RPMI7951 (cell line): ENCODE measurements at places on chromosomes 11 and 22.

DNA sequence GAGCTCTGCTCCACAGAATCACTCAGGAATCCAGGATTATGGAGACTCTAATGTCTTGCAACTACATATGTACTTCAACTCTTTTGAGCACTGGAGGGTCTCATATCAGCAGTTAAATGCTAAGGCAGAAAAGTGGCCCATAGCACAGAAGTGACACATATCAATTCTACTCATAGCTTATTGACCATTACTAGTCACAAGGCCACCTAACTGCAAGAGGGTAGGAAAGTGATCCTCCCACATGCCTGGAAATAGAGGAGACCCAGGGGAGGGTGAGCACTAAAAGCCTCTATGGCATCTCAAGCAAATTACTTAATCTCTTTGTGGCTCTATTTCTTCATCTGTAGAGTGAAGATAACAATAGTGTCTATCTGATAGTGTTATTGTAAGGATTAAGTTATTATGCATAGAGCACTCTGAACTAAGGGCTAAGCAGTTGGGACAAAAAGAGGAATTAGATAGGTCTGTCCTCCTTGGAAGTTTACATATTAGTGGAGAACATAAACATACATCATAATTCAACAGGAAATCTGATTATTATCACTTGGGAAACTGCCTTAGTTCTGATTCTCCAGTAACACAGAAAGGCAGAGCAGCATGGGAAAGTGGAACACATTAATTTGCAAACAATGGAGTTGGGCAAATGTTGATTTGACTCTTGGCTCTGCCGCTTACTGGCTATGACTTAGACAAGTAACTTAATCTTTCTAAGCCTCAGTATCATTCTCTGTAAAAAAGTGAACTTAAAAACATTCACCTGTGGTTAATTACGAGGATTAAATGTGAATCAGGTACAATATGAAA, 25.1 kb upstream of the USP47 start:
- DNase-seq, result no peak

DNA sequence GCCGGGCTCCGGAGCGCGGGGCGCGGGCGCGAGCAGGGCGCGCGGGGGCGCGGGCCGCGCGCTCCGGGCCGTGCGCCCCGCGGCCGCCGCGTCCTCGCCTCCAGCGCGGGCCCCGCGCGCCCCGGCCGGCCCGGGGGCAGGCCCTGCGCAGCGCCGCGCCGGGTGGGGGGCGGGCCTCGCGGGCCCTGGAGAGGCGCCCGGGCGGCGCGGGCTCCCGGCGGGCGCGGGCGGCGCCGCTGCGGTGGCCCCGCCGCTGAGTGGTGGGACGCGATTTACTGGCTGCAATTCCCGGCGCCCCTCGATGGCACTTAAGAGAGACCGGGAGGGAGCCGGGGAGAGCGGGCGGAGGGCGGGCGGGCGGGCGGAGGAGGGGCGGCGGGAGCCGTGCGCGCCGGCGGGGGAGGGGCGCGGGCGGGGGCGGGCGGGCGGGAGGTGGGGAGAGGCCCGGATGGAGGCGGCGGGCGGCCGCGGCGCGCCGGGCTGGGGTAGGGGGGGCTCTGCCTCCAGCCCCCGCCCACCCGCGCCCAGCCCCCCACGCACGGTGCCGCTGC, 73.2 kb upstream of the TCF20 start:
- no peak for DNase-seq

- DNase-seq, result no peak
These were observed 4.6 kb upstream of the MICAL3 start for GRCh38 chr22:18028817-18029527.

DNA sequence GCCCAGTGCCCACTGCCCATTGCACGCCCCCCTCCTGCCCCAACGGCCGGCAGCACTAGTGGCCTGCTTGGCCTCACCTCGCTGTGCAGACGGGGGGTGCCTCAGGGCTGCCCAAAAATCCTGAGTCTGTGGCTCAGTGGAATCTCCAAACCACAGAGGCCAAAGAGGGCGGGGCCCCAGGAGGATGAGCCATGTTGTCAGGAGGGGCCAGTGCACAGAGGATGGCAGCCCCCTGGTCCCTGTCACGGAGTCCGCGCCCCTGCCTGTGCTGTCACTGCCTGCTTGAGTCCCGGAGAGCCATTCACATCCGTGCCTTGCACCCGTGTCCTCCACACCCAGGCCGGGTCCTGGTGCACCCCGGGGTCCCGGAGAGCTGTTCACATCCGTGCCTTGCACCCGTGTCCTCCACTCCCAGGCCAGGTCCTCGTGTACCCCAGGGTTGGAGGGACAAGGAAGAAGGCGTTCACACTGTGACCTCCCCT, 36.4 kb upstream of the MUC5AC start:
- DNase-seq, result peak; percentile 67

DNA sequence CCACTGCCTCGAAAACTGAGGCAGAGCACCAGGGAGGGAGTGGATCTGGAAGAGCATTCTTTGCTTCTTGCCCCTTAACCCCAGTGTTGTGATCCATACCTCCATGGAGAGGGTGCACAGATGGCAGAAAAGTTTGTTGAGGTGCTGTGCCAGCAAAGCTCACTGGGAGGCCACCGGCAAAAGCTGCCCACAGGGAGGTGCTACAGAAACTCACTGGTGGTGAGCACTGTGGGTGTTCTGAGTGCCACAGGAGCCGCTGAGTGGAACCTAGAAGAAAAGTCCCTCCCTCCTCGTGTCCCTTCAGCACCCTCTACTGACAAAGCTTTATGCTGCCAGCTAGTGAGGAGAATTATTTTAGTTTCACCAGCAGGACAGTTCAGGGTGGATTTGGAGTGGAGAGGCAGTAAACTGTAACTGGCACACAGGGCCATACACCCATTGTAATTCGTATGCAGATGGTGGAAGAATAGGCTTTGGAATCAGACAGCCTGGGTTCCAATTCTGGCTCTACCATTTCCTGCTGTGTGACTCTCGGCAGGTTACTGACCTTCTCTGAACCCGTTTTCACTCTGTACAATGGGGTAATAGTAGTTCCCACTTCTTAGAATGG, 84.6 kb downstream of the SWAP70 start:
- DNase-seq, result peak; percentile 80

- no peak for DNase-seq
These were observed 35.6 kb downstream of the ARL14EP start for GRCh38 chr11:30358536-30358935.

- DNase-seq, result no peak
These were observed 27.9 kb downstream of the RNF169 start for GRCh38 chr11:74776546-74776945.

DNA sequence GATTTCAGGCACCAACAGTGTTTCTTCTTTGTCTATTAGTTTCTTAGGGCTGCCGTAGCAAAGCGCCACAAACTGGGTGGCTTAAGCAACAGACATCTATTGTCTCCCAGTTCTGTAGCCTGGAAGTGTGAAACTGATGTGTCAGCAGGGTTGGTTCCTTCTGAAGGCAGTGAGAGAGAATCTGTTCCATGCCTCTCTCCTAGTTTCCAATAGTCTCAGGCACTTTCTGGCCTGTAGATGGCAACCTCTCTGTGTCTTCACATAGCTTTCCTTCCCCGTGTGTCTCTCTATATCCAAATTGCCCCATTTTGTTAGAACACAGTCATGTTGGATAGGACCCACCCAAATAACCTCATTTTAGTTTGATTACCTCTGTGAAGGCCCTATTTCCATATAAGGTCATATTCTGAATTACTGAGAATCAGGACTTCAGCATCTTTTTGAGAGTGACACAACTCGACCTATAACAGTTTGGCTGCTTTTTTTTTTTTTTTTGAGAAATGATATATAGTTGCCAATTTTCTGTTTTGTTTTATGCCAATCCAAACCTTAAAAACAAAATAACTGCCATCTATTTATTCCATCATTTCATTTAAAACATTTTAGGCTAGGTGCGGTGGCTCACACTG, 108.2 kb downstream of the SLC36A4 start:
- peak; percentile 73 for DNase-seq

DNA sequence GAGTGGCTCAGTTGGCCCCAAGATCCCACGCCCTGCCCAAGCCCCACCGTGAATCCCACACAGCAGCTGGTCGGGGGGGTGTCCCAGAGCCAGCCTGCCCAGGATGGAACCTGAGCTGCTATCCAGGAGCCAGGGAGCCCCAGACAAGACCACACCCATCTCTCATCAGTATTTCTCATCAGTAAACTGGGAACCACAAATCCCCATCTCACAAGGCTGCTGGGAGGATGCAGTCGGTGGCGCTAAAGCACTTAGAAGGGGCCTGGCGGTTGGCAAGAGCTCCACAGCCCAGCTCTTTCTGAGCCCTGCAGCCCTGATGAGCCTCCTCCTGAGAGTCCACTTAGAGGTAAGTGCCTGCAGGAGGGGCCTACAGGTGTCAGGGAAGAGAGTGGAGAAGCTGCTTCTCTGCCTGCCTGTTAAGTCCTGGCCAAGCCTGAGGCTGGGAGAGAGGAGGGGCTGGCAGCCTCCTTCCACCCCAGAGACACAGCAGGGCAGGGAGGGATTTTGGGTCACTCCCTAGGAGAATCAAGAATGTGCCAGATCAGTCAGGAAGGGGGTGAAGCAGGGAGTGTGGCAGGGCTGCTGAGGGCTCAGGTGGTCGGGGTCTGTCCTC, 6.1 kb downstream of the FADS3 start:
- no peak for DNase-seq

DNA sequence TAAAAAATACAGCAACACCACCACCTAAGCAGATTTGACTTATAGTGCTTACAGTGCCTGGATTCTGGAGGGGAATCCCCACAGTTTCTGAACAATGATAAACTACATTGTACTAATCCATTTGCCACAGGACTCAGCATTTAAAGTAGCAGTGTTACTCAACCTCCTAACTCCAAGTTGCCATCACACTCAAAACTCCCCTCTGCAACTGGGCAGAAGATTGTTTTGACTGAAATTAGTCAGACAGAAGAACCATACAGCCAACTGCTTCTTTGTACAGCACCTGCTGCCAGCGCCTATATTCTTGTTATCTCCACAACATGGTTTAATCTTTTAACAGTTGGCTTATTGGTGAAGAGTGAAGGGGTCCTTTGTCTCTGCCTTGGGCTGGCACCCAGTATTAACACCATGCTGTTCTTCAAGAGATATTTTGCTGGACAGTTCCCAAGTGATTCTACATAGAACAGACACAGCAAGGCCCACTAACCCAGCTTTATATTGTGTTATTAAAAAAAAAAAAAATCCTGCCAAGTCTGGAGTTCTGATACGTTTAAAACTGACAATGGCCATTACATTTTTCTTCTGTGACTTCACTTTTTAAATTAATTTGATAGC, 273.2 kb downstream of the DCDC1 start:
- no peak for DNase-seq

DNA sequence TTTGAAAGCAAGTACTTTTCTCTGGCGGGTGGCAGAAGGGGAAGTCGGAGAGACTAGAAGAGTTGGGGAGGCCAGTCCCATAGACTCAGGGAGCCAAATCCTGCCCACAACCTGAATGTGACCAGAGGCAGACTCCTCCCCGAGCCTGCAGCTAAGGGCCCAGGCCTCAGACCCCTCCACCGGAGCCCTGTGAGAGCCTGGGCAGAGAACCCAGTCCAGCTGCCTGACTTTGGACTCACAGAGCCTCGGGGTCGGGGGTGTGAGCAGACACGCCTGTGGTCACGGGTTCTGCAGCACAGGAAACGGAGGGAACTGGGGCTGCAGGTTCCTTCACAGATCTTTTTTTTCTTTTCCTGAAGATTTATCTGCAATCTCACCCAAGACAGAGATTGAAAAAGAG, 312.3 kb downstream of the CTTN start:
- no peak for DNase-seq
